ENCODE measurements at places on chromosomes 7 and 10. TPM values are rescaled to one million over a fixed set of nuclear protein-coding genes. Genes with fewer than 3 reads are reported as not detected.

FASTK gene
- 79.7 TPM for total RNA-seq

CHN2 gene
- total RNA-seq = 3.6 TPM

LIPN gene
- total RNA-seq = 25.8 TPM

MYL10 gene
- not detected for total RNA-seq

DNA sequence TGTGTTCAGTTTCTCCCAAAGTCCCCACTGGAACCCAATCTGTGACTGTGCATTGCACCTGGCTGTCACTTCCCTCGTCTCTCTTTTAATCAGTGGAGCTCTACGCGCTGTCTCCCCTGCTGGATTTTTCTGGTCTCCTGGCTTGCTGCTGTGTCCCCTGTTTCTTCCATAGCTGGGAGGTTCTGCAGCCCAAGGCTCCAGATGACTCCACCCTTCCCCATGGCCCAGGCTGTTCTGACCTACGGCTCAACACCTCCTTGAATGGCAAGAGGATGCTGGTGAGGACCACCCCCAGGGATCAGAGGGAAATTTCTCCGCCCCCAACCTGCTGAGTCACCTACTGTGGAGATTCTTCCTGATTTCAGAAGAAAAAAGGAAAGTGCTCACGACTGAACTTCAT is 961.4 kb upstream of the ZNF722 start:
- DNase-seq = no peak

GRCh38 chr7:4856336-4857057 is 5.3 kb downstream of the PAPOLB start:
- DNase-seq = no peak

GRCh38 chr10:34916314-34916713 is 101.2 kb upstream of the PARD3 start:
- no peak for DNase-seq

- DNase-seq = no peak
Observed at GRCh38 chr7:43479042-43479441, 103.9 kb upstream of the STK17A start.

DNA sequence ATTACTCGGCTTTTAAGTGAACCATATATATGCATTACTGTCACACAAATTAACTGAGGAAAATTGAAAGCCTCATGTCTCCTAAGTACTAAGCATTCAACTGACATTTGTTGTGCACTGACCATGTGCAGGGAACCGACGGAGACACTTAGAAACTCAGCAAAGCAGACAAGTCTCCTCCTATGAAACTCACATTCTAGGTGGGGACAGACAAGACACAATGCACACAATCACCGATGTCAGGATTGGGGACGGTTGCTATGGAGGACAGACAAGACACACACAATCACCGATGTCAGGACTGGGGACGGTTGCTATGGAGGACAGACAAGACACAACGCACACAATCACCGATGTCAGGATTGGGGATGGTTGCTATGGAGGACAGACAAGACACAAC is 134.0 kb downstream of the PTPRN2 start:
- DNase-seq = no peak

DNA sequence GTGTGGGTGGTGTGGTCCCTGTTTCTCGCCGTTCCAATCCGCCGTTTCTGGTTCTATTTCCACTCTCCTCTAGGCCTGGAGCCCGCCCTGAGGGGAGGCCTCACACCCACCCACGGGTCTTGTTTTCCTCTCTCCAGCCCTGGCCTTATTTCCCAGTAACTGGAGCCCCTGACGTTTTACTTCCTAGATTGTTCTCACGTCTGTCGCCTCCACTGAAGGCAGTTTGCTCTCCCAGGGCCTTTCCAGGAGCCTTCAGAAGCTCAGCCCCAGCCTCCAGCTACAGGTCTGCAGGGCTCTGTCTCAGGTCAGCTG is 30.6 kb downstream of the CFAP46 start:
- DNase-seq = no peak

All from suprapubic skin (tissue), 4 donors.